ENCODE measurements at places on chromosomes 13 and 19.

DNA sequence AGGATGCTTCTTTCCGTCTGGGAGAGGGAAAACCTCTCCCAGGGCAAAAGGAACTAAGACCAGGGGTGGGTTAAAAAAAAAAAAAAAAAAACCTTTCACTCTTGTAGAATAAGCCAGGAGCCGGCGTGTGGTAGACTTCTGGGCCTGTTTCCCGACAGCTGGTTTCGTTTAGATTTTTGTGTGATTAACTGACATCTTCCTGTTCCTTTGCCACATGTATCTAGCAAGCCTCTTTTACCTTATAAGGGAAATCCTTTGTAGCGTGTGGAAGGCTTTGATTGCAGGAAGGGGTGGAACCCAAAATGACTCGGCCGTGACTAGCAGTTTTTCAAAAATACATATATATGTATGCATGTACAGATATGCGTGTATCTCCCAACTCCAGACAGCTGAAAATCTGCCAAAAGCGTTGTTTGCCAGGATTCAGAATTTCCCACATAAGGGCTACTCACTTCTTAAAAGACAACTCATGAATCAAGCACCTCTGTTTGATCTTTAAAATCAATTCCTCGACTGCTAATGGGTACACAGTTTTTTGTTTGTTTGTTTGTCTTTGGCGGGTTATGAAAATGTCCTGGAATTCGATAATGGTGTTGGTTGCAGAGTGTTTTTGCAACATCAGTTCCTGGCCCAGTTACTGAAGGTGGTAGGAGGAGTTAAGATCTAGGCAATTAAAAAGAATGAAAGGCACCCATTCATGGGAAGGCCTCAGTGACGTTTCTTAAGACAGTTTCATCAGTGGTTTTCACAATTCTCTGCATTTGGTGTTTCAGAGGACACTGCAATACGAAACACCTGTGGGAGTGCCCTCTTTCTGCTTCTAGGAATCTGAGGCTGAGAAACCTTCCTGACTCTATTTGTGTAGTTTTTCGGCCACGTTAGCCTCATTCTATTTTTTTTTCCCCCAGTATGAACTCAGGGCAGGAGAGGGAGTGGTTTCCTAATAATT, 2.7 kb downstream of the TPM4 start:
- peak; percentile 69 for DNase-seq

DNA sequence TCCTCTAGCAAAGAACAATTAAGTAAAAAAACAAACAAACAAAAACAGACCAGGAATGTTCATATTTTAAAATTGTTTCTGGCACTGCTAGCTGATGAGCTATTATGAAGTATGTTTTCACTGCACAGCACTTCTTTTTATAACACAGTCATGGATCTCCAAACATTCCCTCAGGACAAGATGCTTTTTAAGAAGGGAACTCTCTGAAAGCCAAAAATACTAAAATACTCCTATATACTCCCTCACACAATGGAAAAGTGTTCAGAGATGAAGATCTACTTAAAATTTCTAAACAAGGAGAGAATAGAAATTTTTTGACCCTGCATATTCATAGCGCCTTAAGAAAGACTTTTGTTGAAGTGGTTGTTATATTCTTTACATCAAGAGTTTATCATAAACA, 926.8 kb downstream of the DIAPH3 start:
- no peak for DNase-seq

DNA sequence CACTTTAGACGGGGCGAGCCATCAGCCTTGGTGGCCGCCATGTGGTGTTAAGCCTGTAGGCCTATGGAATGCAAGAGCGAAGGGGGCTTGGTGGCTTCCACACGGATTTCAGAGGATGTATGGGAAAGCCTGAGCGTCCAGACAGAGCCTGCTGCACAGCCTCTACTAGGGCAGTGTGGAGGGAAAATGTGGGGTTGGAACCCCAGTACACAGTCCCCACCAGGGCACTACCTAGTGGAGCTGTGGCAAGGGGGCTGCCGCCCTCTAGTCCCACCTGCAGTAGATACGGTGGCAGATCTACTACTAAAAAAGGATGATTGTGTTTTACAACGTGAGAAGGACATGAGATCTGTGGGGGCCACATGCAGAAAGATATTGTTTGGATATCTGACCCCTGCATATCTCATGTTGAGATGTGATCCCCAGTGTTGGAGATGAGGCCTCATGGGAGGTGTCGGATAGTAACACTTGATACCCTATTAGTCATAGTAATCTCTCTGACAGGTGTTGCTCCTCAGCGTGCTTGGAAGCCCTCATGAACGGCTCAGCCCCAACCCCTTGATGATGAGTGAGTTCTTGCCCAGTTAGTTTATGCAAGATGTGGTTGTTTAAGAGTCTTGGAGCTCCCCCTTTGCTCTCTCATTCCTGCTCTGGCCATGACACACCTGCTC, 45.6 kb downstream of the LHFPL6 start:
- no peak for DNase-seq

DNA sequence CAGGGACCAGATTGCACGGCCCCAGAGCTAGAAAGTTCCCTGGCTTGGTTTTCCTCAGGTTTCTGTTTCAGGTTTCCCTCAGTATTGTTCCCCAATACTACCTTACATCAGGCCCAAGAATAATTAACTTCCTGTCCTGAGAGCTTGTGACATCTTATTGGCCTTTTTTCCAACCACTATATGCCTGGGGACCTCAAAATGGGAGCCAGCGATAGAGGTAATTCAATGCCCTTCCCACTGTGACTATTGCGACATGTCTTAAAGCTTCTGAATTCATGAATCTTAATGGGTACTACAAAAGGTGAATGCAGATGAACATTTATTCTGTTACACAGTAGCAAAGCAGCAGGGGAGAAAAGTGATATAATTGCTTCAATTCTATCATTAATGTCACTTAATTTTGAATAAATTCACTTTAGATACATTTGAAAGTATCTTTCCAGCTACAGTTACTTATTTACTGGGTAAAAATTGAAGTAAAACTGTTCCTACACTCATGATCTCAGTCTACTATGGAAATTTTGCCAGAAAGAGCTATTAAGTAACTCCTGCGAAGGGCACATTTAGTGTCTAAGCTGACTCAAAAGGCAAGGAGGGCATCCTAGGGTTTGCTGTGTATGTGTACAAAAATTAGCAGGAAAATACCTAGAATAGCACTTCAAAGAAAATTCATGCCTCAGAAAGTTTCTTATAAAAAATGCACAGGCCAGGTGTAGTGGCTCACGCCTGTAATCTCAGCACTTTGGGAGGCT, 4.1 kb downstream of the CRYL1 start:
- no peak for DNase-seq

- DNase-seq = no peak
These were observed 319.9 kb upstream of the DACH1 start for GRCh38 chr13:72186730-72187422.

DNA sequence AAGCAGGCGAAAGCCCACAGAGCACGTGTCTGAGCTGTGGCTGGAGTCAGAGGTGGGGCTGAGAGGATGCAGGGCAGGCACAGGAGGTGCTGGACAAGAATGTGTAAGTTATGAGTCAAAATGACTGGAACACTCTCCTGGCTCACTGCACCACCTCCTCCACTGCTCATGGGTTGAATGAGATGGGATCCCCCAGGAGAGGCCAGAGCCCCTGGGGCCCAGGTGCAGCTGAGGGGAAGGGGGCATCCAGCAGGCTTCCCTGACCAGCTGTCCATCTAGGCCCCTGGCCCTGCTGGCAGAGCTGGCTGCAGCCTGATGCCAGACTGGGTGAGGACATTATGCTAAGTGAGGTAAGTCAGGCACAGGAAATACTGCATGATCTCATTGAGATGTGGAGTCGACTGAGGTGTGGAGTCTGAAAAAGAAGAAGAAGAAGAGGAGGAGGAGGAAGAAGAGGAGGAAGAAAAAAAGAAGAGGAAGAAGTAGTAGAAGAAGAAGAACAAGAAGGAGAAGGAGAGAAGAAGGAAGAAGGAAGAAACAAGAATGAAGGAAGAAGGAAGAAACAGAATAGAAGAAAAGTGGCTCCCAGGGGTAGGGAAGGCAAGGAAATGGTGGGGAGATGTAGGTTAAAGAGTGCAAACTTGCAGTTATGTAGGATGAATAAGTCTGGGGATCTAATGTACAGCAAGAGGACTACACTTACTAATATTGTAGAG, 747.4 kb downstream of the UQCRFS1 start:
- DNase-seq = no peak

GRCh38 chr19:4295972-4296771, 6.0 kb downstream of the TMIGD2 start:
- no peak for DNase-seq

DNA sequence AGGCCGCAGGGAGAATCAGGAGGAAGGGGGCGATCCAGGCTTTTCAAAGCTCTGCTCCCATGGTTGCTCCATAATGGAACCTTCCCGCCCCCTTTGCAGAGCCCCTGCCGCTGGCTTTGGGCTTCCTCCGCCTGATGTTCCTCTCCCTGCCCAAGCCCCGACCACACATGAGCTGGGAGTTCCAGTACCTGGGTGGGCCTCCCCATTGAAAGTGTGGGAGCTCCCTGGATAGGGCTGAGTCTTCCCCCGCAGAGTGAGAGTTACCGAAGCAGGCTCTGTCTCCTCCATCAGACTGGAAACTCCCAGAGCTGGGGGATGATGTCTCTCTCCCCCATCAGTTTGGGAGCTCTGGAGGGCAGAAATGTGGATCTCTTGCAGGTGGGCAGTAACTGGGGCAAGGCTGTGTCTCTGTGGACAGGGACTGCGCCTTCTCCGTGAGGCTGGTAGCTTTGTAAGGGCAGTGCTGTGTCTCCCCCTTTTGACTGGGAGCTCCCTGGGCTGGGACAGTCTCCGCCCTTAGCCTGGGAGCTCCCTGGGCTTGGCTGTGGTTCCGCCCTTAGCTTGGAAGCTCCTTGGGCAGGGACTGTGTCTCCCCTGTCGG, 722 bp downstream of the DCAF15 start:
- DNase-seq = no peak

- no peak for DNase-seq
These were observed 270.2 kb downstream of the IRS2 start for GRCh38 chr13:109516186-109516585.

- no peak for DNase-seq
These were observed 367.9 kb downstream of the LIG4 start for GRCh38 chr13:107847406-107847805.

DNA sequence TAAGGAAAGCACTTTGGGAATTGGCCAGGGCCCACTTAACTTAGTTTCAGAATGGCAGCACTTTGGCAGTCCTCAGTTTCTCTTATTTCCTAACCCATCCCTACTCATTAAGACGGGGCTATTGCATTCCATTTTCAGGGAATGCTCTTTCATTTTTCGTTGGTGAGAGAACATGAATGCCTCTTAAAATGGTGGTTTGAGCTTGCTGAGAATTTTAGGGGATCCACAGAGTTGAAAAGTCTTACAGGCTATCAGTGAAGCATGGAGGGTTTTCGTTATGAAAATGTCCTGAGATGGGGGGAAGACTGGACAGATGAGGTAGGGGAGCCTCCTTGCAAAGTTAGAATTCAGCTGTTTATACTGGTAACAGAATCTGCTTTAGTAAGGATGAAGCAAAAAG, 71.4 kb downstream of the LRCH1 start:
- no peak for DNase-seq

DNA sequence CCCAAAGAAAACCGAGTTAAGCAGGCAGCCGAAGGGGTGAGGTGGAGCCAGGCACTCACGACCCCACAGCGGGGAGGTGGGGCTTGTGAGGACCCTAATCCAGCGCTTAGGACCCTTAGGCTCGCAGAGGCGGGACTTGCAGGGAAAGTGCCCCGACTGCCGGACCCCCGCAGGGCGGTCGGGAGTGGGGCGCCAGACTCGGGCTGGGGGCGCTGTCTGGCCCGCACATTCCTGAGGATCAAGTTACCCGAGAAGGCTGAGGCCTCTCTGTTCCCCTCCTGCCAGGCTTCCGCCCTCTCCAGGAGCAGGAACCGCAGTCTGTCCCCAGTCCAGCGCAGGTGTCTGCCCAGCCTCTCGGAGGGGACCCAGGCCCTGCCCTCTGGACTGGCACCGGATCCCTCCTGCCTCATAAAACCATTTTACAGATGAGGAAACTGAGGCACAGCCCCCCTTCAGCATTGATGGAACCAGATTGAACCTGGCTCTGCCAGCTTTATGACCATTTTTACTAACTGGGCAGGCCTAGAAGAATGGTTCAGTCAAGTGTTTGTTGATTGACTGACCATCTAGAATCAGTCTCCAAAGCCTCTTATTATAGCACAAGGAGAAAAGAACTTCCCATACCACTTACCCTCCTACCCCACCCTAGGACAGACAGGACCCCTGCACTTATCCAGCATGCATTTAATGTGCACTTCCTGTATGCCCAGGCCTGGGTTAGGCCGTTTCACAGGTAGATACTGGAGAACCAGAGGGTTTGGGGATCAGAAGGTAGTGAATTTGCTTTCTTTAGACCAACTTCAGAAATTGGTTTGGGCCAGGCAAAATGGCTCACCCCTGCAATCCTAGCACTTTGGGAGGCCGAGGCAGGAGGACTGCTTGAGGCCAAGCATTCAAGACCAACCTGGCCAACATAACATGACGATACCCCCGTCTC, 6.7 kb upstream of the JUND start:
- no peak for DNase-seq

- no peak for DNase-seq
These were observed 87.8 kb downstream of the FNDC3A start for GRCh38 chr13:49063497-49063896.

DNA sequence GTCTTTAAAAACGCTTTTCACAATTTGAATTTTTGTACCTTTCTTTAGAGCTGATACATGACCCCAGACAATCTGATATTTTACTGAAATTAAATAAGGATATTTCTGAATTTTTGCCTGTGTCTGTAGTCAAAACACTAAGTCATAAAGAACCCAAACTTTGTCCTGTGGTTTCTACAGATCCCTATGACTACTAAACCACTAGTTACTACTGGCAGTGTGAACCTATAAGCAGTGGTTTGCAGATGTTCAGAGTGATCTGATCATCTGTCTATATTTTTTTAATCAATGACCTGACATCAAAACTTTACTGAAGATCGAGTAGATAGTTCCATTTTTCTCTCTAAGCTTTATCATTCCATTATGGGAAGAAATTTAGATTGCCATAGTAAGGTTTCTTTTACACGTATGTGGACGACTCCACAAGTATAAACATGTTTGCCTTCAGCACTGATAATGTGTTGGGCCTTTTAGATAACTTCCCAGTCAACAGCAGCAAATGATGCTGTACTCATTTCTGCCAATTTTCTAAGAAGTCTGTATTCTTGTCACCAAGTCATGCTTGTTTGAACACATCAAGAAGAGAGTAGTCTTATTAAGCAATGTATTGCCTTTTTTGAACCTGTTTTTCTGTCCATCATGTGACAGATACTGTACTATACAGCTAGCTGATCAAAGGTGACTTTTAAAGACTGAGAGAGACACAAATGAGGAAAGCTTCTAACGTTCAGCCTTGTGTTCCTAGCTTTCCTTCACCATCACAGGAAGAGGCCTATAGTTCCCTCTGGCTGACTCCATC, 21.8 kb downstream of the POLR1D start:
- no peak for DNase-seq

GRCh38 chr13:113428871-113429607, 24.2 kb downstream of the ADPRHL1 start:
- DNase-seq = no peak

DNA sequence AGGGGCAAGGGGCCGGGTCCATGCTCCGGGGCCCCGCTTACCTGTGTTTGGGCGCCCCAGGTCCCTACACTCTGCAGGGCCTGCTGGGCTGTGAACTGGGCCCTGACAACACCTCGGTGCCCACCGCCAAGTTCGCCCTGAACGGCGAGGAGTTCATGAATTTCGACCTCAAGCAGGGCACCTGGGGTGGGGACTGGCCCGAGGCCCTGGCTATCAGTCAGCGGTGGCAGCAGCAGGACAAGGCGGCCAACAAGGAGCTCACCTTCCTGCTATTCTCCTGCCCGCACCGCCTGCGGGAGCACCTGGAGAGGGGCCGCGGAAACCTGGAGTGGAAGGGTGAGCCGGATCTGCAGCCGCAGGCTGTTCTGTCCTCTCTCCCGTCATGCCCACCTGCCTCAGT, 1.7 kb downstream of the FCGRT start:
- DNase-seq = no peak
